ENCODE measurements at places on chromosomes 2 and 18.

- no peak for DNase-seq
These were observed 280.0 kb downstream of the FIGN start for GRCh38 chr2:163455815-163456214.

GRCh38 chr2:195313962-195314361 lies 343.1 kb upstream of the SLC39A10 start:
- no peak for DNase-seq

GRCh38 chr2:182020286-182021070 lies 34.8 kb downstream of the PPP1R1C start:
- DNase-seq = peak; percentile 23

DNA sequence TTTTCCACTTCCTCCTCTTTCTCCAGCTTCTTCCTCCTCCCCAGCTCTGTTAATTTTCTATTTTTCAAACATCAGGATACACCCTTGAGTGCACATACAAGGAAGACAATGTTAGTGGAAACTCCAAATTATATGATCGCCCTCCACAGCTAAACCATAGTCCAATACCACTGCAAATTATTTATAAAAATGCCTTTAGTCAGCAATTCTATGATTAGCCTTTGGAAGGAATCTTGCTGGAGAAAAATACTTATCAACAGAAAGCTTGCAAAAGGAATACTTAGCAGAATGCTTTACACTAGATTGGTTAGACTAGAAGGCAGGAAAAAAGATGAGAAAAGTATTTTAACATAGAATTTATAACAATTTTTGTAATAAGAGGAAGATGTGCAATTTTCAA lies 178.9 kb downstream of the FAM124B start:
- DNase-seq = no peak

GRCh38 chr2:232502911-232503808 lies 15.5 kb upstream of the ECEL1 start:
- DNase-seq = peak; percentile 19

DNA sequence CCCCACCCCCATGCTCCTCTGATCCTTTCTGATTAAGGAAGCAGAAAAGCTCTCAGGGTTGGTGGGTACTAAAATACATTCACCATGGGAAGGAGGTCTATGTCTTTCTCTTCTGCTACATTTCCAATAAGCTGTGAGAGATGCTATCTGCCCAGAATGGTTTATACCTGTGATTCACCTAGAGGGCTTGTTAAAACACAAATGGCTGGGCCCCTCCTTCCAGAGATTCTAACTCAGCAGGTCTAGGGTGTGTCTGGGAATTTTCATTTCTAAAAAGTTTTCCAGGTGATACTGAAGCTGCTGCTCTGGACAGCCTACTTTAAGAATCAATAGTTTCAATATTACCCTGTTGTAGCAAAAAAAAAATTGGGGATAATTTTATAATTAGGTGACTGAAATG lies 772.2 kb upstream of the ZEB2 start:
- DNase-seq = peak; percentile 77

DNA sequence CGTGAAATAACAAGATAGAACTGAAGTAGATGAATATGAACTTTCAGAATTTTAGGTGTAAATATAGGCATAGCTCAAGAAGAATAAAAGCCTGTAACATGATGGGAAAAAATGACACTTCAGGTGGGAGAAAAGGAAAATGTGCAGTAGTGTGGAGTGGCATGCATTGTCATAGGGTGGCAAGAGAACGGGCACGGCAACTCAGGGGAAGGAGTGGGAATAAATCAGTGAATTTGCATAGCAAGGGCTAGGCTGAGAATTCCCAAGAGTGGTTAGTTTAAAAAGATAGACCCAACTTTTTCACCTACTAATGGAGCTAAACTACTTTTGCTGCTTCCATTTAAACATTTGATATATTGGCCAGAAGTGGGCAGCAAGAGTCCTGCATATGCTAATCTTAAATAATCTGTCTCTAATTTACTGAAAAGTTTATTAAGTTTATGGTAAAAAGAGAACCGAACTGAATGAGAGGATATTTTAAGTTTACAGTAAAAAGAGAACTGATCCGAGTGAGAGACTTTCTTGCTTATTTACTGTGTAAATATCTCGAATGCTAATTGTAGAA lies 228.1 kb downstream of the CTNNA2 start:
- no peak for DNase-seq

GRCh38 chr2:85063981-85064599 lies 69.1 kb upstream of the TCF7L1 start:
- no peak for DNase-seq

- no peak for DNase-seq
These were observed 949.9 kb upstream of the NRXN1 start for GRCh38 chr2:51981783-51982182.
